ENCODE measurements at places on chromosomes 2 and 18.

DNA sequence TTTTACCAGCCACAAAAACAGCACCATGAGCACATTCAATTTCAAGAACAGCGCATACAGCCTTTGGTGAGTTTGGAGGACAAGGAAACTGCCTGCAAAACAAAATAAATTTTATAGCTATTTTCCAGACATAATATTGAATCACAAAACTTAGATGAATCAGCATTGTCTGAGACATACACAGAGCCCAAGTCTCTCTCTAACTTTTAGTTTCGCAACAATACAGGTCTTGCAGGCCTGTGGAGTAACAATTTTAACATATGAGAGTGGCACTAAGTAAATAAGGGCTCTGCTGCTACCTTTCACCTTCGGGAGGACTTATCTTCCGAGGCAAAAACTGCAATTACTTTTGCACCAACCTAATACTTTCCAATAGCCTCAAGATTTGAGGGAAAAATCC lies 56.1 kb upstream of the PEX13 start:
- DNase-seq: no peak

DNA sequence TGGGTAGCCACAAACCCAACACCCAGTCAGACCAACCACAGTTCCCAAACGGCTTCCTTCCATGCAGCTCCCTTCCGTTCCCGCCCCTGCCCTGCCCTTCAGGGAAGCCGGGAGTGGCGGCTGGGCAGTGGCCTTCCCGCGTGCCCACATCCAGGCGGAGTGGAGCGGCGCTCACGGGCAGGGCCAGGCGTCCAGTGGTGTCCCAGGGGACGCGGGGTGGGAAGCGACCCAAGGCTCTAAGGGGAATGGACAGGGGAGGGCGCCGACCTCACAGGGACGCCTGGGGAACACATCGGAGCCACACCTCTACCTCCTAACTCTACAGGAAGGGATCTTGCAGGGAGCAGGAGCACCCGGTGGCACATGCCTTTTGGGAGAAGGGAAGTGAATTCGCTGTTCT lies 225.9 kb upstream of the MGAT5 start:
- DNase-seq: no peak

- DNase-seq: no peak
Measured at GRCh38 chr2:174777347-174778084, 13.2 kb upstream of the CHRNA1 start.

GRCh38 chr2:8064603-8065002 lies 617.3 kb upstream of the ID2 start:
- DNase-seq: no peak

DNA sequence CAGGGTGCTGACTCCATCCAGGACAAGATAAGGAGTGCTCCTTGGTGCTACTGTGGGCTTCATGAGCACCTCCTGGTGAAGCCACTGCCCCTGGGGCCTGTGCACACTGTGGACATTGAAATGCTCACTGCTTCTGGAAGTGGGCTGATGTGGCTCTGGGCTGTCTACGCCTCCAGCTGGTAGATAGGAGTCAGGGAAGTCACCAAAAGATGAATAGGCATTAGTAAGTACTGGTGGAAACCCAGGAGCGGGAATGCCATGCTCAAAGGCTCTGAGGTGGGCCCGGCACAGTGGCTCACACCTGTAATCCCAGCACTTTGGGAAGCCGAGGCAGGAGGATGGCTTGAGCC lies 79.2 kb upstream of the MSH2 start:
- no peak for DNase-seq

GRCh38 chr2:68716604-68717304 lies 17.9 kb upstream of the ARHGAP25 start:
- DNase-seq: no peak

DNA sequence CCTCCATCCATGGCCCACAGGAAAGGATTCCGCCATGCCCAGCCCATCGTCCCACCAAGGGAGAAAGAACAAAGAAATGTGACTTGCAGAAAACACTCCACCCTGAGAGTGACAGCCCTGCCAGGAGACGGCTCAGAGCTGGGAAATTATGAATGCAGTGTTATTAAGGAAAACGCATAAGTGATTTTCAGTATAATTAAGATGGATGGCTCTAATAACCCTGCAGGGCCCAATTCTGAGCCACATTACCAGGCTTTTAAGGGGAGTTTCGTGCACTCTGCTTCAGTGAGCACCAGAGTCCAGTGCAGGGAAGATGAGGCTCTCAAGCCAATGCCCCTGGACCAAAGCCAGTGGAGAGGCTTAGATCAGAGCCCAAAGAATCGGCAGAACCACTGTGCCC lies 10.6 kb upstream of the TEX51 start:
- no peak for DNase-seq

DNA sequence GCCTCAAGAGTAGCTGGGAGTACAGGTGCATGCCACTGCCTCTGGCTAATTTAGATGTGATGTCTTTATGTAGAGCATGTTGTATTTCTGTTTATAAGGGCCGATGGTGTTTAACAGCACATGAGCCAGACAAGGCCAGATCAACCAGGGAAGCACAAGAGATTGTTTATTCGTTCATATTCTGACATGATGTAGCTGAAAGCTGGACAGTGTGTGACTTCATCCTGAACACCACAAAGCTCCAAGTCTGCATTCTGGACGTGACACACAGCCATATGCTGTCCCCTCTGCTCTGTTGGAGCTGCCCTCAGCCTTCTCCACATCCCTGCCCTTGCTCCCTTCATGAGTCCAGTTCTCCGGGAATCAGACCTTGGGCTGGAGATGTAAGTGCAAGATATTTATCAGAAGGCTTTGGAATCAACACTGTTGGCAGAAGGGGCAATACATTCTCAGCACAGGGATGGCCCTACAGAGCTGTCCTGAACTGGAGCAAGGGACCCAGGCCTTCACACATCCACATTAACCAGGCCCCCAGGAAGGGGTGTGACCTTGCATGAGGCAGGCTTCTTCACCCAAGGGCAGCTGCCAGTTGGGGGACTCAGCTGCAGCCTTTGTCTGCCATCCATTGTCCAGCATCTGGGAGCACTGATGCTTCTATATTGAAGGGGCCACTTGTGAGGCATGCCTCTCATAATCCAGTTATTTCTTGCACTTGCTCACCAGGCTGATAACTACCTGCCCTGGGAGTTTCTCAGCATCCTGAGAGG lies 38.5 kb downstream of the EDAR start:
- no peak for DNase-seq

DNA sequence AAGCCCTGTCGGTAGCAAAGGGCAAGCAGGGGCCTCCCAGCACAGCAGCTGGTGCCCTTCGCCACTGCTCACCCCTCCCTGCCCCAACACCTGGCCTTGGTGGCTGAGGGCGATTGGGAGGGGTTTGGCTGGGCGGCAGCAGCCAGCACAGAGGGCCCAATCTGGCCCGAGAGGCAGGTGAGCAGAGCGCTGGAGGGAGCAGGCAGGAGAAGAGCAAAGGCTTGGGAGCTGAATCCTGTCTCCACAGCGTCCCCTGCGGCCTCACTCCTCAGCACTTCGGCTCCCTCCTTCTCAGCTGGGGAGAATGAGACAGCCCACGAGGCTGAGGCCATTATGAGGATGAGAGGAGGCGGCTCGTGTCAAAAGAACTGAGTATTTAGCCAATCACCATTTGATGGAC lies 74.9 kb upstream of the TAF1B start:
- no peak for DNase-seq

- no peak for DNase-seq
Measured at GRCh38 chr2:864501-865106, 86.0 kb upstream of the SNTG2 start.

GRCh38 chr2:149427387-149427786 lies 97.0 kb downstream of the LYPD6 start:
- no peak for DNase-seq

DNA sequence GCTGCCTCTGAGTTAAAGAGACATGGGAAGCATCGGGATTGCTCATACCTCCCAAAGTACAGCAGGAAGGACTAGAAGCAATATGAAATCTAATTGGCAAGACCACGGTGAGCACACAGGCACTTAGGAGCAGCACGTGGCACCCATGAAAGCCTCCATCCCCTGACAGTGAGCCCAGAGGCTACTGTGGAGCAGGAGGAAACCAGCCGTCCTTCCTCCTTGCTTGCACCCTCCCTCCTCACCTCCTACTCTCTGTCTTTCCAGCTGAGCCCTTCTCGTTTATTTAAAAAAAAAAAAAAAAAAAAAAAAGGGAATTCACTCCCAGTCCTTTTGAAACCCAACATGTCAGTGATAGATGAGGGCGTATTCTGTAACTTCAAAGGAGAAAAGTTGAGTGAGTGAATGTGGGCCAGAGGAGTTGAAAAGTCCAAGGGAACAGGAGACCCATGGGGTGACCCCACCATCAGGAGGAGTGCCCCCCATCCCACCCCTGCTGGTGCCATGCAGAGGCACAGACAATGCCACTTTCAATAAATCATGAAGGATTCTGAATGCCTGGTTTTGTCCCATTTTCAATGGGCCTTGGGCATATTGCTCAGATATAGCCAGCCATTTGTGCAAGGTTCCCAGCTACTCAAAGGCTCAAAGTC lies 96.6 kb upstream of the ALPP start:
- no peak for DNase-seq

GRCh38 chr18:26546170-26546874 lies 2.0 kb downstream of the KCTD1 start:
- DNase-seq: no peak

DNA sequence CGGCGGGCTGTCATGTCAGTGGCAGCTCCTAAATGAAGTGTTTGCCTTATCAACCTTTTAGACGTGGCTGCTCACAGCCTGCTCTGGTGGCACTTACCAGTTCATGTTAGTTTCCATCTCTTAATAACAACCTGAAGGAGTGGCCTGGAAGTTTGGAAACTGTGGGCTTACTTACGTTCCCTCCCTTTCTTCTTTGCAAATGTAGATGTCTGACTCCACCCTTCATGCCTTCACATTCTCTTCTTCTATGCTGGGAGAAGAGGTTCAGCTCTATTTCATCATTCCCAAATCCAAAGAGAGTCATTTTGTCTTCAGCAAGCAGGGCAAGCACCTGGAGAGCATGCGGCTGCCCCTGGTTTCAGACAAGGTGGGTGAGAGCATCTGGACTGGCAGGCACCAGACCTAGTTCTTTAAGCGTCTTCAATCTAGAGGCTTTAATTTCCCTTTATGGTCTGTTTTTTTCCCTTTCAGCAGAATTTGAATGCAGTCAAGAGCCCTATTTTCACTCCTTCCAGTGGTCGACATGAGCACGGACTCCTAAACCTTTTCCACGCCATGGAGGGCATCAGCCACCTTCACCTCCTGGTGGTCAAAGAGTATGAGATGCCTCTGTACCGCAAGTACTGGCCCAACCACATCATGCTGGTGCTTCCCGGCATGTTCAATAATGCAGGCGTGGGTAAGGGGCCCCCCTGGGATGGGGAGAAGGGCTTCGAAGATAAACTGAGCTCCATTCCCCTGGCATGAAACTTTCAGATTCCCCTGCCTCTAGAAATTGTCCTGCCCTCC lies 92.4 kb downstream of the ESCO1 start:
- DNase-seq: no peak

GRCh38 chr18:39607034-39607433 lies 2041.4 kb upstream of the CELF4 start:
- DNase-seq: no peak
